NCI-H748 treated with DMSO at 0.1 percent for 48 hours (cell line): ENCODE measurements at places on chromosomes 3 and 15.

DNA sequence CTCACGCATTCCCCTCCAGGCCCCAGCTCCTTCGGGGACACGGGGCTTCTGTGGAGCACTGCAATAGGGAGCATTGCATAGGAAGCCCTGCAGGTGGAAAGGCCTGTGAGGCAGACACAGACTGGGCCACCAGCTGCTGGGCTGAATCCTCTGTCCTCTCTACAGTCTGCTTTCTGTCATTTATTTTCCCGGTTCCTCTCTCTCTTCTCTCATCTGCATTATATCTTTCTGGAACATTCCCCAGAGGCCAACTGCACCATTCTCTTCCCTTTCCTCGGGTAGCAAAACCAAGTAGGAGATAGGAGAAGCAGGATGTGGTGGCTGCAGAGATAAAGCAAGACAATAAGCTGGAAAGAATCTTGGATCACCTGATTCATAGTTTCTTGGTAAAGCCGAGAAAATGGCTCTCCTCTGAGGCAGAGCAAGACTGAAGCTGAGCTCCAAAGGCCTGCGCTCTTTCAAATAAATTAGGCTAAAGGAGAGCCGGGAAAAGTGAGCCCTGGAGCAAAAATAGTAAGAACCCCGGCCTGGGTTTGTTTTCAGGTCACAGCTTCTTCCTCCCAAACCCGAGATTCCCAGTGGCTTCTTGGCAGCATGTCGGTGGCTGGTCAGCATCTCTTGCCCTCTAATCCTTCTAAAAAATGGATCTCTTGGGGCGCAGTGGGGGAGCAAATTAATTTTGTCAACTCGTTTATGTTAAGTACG, 5.3 kb downstream of the TM4SF4 start:
- no peak for DNase-seq

DNA sequence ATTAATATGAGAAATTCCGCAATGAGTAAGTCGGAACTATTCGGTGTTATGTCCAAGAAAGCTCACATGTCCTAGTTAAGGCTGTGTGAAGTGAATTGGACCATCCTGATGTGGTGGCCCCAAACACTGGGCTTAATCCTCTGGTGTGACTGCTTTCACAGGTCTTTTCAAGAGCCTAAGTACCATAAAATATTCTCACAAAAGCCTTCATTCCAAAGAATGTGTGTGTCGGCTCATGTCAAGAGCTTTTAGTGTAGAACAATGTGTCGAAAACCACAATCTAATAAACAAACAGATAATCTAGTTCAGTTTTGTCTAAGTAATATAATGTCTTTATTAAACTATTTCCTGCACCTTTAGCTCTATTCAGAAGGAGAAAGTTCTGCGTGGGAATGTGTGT, 311.4 kb downstream of the LPP start:
- no peak for DNase-seq

DNA sequence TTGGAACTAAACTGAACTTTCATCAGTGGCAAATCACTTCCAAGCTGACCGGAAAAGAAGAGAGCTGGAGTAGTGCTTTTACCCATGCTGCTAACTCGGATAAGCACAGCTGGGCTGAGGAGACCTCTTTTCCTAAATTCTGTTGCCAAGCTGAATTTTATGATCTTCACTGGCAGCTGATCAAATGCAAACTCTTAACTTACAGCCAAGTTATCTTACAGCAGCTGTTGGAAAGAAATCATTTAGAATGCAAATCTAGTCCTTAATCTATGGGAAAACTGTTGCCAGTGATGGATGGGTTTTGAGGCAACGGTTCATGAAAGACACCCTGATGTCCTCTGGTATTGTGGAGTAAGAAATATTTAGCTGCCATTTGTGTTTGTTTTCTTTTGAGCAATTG, 216.5 kb downstream of the ZNF385D start:
- no peak for DNase-seq

GRCh38 chr15:88833731-88834100, 30.5 kb downstream of the ACAN start:
- DNase-seq, result no peak

- no peak for DNase-seq
Observed at GRCh38 chr3:150635526-150635925, 32.4 kb downstream of the SELENOT start.
